ENCODE measurements at places on chromosomes 13 and 19.

- DNase-seq = no peak
Observed at GRCh38 chr19:49180659-49181058, 23.1 kb downstream of the TRPM4 start.

DNA sequence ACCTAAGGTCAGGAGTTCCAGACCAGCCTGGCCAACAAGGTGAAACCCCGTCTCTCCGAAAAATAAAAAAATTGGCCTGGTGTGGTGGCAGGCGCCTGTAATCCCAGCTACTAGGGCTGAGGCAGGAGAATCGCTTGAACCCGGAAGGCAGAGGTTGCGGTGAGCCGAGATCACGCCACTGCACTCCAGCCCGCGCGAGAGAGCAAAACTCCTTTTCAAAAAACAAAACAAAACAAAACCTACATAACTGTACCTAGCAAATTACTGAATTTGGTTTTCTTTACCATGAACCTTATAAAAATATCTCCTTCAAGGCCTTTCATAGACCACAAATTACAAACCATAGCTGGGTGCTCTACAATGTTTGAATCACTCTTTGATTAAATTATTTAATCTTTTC lies 760 bp downstream of the ZNF91 start:
- DNase-seq = peak; percentile 71

DNA sequence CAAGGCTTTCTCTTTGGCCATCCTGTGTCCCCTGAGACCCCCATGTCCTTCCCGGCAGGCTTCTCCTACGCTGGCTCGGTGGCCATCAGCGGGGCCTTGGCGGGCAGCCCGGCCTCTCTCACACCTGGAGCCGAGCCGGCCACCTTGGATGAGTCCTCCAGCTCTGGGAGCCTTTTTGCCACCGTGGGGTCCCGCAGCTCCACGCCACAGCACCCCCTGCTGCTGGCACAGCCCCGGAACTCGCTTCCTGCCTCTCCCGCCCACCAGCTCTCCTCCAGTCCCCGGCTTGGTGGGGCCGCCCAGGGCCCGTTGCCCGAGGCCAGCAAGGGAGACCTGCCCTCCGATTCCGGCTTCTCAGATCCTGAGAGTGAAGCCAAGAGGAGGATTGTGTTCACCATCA lies 14.2 kb downstream of the PLEKHJ1 start:
- no peak for DNase-seq

DNA sequence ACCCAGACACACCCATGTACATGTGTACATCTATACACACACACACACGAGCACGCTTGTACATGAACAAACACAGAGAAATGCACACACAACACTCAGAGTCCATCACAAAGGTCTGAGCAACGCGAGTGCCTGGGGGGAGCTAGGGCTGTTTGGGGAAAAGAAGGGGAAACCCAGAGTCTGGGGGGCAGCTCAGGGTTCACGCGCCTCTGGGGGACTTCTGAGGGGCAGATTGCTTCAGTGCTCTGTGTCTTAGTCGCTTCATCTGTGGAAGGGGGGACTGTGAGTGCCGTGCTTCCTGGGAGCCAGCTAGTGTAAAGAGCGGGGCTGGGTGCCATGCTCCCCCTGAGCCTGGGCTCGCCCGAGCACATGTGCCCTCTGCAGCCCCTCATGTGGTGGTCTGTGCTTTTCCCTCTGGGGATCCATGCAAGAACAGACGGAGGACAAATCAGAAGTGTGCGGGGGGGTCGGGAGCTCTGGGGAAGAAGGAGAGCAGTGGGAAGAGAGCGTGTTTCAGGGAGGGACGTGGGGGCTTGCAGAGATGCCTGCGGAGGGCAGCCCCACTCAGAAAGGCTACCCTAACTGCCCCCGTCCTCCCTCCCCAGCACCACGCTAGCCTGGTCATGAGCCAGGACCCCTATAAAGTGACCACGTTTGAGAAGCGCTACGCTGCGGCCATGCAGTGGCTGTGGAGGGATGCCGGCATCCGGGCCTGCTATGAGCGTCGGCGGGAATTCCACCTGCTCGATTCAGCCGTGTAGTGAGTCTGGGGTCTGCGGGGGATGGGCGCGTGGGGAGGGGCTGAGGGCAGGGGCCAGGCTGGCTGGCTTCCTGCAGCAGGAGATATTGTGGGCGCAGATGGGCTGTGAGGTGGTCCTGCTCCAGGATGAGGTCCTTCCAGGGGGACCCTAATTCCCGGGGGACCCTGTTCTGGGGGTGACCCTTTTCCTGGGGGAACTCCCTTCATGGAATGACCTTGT lies 14.0 kb downstream of the GNA15 start:
- DNase-seq = no peak

DNA sequence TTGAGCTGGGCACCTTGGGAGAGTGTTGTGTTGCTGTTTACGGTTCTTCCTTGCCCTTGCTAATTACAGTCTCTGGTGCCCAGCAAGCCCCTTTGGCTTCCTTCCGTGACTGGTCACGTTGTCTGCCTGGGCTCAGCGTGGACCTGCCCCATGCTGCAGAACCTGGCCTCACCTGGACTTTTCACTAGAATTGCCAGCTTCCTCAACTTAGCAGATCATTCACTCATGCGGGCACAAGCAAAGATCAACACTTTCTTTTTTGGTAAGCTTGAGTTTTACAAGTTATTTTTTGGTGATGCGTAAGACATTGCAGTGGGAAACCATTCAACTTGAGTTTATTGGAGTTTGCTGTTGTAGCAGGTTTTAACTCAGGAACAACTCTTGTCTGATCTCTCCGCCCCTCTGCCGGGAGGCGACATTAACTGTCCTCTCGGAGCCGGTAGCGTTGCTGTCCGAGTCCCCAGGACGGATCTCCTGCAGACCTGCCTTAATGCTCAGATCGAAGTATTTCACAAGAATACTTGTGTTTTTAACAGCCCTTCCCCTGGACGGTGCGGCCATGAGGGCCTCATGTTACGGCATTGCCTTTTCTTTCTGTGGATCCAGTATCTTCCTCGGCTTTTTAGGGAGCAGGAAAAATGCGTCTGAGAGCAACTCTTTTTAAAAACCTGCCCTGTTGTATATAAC lies 15.7 kb upstream of the TEX29 start:
- no peak for DNase-seq

Data from activated naive CD4-positive, alpha-beta T cell treated with anti-CD3 and anti-CD28 coated beads for 36 hours (primary cell).